Stimulated activated CD4-positive, alpha-beta T cell treated with anti-CD3 and anti-CD28 coated beads, TNF-alpha, amount 100 ng/mL, for 24 hours (primary cell): ENCODE measurements at places on chromosomes 13 and 19.

- no peak for DNase-seq
Measured at GRCh38 chr13:77042566-77043177, 15.7 kb upstream of the FBXL3 start.

DNA sequence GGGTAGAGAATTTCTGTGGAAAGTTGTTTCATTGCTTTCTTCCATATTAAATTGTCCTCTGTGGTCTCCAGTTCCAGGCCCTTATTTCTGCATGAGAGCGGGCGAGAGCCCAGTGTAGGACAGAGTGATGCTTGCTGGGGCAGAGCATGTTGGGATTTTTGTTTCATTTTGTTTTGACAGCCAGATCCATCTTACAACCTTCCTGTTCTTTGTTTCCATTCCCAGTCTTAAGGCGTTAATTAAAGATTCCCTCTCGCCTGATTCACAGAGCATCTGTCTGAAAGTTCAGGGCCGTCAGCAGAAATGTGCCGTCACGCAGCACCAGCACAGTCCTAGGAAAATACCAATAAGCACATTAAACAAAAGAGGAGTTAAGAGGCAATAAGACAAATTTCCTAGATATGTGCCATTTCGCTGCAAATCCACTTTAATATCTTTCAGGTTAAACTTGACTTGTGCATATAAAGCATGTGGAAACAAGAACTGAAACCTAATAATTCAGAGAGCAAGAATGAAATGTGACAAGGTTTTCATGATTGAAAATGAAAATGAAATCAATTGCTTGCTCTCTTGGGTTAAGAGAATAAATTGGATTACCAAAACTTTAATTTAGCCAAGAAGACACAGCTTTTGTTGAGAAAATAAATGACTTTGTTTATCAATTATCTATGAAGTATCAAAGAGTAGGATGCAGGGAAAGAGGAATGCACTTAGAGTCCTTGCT is 210.7 kb upstream of the SLC10A2 start:
- no peak for DNase-seq

- no peak for DNase-seq
Measured at GRCh38 chr13:24663089-24663395, 17.2 kb upstream of the ATP12A start.

GRCh38 chr13:58302349-58302748 is 670.8 kb downstream of the PCDH17 start:
- no peak for DNase-seq

DNA sequence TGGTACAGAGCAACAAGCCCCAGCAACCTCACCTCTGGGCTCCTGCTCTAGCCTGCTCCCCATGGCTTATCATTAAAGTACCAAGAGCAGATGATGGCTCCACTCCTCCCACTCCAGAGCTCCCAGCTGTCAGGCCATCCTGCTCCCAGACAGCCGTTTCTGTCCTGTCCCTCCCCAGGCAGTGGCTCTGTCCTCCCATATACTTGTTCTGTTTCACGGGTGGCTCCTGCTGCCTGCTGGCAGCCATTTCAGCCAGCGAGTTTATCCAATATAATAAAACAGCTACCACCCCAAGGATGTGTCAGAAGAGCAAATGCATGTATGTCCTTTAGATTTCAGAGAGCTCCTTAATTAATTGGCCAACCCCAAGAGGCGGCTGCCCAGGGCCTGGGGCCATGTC is 79.4 kb upstream of the VSTM2B start:
- no peak for DNase-seq

GRCh38 chr13:113354831-113355610 is 8.9 kb downstream of the GRTP1 start:
- DNase-seq = no peak

GRCh38 chr13:44107357-44108121 is 227.8 kb downstream of the LACC1 start:
- no peak for DNase-seq

GRCh38 chr13:55073000-55073399 is 2044.4 kb downstream of the OLFM4 start:
- no peak for DNase-seq

- DNase-seq = no peak
Measured at GRCh38 chr19:57815247-57816075, 748 bp upstream of the ZNF552 start.

DNA sequence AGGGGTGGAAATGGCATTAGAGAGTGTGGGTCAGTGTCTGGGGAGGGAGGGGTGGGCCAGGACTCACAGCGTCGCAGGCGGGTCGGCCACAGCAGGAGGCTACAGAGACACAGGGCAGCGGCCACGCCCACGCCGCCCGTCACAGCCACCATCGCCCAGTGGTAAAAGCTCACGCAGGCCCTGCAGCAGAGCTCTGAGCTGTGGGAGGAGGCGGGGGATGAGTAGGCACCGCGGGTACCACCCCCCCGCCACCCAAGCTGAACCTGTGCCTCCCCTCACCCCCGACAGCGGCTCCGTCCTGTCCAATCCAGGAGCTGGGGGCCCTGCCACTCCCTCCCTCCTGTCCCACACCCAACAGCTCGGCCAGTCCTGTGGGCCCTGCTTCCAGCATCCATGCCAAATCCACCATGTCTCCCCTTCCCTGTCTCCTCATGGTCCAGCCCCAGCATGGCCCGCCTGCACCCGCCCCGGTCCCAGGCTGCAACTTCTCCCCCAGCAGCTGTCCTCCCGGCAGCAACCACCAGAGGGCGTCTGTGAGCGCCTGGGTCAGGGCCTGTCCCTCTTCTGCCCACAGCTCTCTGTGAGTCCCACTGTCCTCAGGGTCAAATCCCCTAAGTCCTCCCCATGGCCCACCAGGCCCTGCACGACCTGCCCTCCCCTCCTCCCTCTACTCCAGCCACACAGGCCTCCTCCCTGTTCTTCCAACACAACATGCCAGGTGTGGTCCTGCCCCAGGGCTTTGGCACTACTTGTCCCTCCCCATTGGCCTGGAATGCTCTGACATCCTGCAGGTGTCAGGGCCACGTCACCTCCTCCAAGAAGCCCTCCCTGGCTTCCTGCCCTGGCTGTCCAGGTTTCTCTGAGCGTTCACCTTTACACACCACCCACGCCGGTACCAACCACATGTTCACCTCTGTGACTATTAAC is 6.0 kb downstream of the TEKTIP1 start:
- peak; percentile 80 for DNase-seq

GRCh38 chr19:46932346-46932745 is 71.5 kb downstream of the ARHGAP35 start:
- no peak for DNase-seq

DNA sequence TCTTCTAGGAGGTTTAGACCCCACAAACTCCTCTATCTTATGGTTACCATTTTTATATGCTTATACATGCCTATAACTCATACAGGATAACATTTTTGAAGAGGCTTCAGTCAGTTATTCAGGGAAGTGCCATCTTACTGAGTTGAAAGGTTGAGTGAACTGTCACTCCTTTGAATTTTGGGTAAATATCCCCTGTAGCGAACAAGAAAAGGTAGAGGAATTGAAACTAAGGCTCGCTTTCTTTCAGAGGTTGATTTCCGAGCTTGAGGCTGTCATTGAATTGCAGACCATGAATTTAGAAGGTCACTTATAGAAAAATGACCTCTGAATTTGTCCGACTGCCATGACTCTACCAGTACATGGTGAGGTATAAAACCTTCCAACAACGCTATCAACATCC is 35.1 kb downstream of the MICU2 start:
- no peak for DNase-seq

DNA sequence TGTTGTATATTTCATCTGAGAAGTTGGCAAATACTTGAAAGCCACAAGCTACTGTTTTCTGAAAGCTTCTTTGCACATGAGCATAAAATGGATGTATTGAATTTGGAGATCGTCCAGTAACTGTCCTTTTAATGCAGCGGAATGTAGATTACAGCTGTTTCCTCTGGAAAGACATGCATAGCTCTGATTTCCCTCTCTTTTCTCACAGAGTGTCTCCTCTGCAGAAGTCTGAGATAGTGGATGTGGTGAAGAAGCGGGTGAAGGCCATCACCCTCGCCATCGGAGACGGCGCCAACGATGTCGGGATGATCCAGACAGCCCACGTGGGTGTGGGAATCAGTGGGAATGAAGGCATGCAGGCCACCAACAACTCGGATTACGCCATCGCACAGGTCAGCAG is 283.0 kb downstream of the SHISA2 start:
- no peak for DNase-seq

GRCh38 chr19:1101337-1101698 is 2.5 kb upstream of the GPX4 start:
- no peak for DNase-seq

GRCh38 chr13:100245104-100245503 is 156.2 kb downstream of the PCCA start:
- DNase-seq = no peak

- no peak for DNase-seq
Measured at GRCh38 chr19:15248106-15248505, 15.9 kb upstream of the EPHX3 start.

GRCh38 chr13:100314132-100314910 is 225.4 kb downstream of the PCCA start:
- DNase-seq = no peak

DNA sequence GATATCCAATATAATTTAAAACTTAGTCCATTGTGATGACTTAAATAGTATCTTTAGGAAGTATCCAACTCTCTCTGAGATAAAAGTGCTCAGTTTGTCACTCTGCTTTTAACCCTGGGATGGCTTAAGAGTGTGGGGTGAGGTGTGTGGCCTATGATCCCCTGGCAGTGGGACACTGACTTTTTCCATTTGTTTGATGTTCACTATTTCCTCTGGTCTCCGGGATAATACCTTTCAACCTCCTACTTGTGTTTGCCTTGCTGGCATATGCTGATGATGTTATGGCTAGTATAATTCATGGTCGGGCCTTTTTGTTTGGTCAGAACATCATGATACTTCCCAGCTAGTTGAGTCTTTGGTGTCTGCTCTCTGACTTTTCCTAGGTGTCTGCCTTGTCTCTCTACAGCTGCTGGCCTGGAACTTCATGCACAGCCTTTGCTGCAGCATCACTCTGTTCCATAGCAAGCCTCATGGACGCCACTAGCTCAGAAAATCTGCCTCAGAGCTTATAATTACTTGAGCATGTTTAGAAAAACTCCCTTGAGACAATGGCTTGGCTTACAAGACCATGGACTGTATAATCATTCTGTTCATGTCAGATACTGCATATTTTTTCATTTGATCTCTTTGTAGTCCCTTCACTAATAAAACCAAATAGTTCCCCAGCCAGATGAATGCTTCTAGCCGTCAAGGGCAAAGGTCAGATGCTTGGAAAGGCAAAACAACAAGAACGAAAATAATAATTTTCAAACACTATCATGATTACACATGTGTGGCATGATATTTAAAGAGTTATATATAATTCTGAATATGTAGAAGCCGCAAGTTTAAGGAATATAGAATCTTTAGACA is 75.2 kb downstream of the WDFY2 start:
- DNase-seq = no peak

DNA sequence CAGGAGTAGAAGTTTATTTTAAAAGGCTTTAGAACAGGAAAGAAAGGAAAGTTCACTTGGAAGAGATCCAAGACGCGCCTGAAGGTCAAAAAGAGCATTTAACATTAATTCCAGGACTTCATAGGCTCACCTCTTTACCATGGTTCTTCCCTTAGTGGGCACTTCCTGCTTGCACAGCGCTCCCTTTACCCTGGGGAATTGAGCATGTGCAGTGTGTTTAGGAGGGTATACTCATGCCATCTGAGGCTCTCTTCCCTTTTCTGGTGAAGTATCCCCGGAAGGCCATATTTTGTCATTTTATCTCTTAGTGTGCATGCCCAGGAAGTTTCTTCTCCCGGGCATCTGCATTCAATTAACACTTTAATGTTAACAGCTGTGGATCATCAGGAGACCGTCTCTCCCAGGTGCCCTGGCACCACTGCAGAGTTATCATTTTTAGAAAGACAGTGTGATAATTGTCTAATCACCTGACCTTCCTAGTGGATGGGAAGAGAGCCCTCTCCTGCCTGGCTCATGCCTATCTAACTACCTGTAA is 66.1 kb upstream of the ABCC4 start:
- DNase-seq = no peak

GRCh38 chr19:46494146-46494940 is 1.3 kb downstream of the PNMA8B start:
- DNase-seq = no peak

- no peak for DNase-seq
Measured at GRCh38 chr19:3065675-3066357, 3.5 kb upstream of the TLE5 start.

DNA sequence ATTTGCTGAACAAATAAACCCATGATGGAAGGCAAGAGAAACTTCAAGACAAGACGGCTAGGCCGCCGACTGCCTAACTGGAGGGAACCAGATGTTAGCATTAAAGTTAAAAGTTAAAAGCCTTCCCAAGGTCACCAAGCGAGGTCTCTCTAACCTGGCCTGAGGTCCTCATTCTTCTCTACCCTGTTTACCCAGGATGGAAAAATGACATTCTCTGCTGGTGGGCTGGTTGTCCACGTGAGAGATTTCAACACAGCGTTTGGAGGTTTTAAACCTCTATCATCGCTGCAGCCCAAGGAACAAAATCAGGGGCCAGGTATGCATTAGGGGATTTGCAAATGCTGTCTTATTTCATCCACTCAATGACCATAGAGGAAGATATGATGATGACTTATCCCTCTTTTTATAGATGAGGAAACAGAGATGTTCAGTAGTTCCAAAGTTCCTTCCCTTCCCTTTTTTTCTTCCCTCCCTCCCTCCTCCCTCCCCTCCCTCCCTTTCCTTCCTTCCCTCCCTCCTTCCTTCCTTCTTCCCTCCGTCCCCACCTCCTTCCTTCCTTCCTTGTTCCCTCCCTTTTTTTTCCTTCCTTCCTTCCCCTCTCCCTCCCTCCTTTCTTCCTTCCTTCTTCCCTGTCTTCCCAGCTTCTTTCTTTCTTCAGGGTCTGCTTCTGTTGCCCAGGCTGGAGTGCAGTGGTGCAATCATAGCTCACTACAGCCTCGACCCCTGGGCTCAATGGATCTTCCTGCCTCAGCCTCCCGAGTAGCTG is 79.7 kb downstream of the INSR start:
- no peak for DNase-seq

GRCh38 chr19:10260141-10260584 is 8.1 kb downstream of the MRPL4 start:
- no peak for DNase-seq

GRCh38 chr13:59750860-59751259 is 412.9 kb downstream of the DIAPH3 start:
- DNase-seq = no peak
